ENCODE measurements at places on chromosomes 2 and 18.

DNA sequence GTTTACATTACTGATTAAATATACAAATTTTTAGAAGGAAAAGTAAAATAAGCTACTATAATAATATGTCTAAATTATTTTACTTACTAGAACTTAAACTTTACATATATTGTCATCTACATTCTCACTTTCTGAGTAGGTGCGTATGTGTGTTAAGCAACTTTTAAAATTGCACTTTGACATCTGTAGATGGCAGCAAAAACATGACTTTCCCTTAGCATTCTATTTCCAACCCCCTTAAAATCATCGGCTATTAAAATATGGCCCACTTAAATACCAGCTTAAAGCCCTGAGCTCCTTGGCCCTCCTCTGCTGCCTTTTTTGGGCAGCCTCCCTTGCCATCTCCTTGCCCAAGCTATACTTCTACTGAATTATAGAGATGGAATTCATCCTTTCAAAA is 78.0 kb downstream of the UPP2 start:
- no peak for DNase-seq

- DNase-seq = no peak
Measured at GRCh38 chr2:97907369-97908100, 88.2 kb downstream of the TMEM131 start.

GRCh38 chr2:88018909-88019308 is 2.6 kb upstream of the RNU2-63P start:
- no peak for DNase-seq

GRCh38 chr2:102080451-102081242 is 61.9 kb upstream of the IL1R1 start:
- no peak for DNase-seq

GRCh38 chr2:133718688-133719201 is 150.5 kb upstream of the NCKAP5 start:
- no peak for DNase-seq

DNA sequence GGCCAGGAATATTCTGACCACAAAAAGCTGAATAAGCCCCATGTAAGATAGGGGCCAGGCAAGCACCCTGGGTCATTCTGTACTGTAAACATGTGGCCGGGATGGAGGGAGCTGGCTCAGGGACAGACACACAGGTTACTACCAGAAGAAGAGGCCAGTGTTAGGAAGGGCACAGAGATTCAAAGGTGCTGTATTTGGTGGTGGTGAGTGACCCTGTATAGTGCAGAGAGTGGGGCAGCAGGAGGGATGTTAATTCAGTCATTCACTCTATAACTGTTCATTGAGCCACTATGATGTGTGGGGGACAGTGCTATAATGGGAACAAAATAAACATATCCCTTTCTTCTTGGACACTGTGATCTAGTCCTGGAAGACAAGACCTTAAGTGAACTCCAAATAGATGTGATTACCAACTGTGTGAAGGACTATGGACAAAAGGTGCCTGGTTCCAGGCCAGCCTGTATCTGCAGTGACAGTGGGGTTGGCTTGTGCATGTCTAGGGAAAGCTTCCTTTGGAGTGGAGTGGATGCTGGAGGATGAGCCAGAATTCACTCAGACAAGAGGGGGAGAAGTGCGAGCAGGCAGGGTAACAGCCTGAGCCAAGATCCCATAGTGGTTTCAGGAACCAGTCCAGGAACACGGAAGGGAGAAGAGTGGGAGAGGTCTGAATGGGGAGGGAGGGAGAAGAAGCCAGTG is 8.3 kb downstream of the MOCOS start:
- no peak for DNase-seq

DNA sequence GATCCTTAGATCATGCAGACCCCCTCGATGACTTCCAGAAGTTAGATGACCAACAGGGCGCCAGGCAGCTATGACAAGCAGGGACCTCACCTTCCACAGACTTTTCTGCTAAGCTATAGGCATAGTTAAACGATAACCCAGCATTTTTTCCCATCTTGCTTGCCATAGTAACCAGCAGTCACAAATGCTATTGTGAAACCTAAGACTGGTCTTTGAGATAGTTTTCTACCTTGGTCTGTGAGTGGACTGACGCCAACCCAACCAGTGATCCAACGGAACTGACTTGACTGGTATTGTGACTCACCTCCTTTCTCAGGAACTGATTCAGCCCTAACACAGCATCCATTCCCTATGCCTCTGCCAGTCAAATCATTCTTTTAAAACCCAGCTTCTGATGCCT is 361.2 kb downstream of the LRRTM4 start:
- DNase-seq = no peak

DNA sequence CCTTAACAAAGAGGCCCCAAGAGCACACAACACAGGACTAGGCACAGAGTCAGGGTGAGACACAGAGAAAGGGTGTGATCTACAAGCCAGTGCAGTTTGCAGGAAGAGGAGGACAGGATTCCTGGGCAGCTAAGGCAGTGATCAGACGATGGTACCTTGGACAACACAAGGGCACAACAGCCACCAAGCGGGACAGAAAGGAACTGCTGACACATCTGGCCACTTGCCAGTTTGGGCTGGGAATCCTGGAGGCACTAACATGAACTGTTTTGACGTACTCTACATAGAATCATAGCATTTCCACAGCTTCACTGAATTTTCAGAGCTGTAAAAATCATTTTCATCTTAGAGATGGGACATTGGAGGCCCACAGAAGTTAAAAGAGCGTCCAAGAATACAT is 221.5 kb upstream of the SLC35G4 start:
- no peak for DNase-seq

DNA sequence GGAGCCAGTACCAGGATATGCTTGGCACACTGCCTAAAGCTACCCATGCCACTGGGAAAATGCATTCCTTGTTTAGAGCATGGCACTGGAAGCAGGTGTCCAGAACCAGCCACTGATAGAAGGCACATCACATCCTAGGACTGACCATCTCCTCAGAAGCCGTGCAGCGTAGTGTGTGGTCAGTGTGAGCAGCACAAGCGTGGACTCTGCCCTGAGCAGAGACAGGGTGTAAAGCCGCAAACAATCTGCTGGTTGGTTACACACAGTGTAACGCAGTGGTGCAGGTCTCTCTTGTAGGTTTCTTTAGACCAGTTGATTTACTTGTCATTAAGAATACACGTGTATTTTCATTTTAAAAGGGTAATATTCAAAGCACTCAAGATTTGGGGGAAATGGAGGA is 377.8 kb upstream of the HS6ST1 start:
- DNase-seq = no peak

DNA sequence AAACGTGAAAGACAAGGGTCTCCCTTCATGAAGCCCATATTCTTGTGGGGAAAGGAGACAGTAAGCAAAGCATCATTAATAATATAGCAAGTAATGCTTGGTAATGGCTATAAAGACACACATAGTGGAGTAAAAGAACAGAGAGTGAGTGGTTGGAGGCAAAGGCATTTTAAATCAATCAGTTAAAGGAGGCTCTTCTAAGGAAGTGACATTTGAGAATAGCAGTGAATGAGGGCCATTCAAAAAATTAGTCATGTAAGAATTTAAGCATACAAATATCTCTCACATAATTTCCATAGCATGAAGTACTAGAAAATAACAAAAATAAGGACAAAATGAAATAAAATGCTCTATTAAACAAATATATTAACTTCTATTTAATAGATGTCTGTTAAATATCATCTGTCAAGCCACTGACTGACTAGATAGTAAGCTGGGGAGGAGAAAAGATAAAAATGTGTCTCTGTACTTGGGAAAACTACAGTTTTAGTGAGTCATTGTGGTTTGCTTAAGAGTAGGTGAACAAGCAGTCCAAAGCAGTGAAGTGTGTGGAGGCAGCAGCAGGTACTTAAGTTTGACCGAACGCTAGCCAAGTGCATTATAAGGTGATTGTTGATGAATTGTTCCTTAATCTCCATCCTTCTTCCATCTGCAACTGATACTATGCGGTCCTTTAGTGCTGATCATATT is 160.1 kb downstream of the PARD3B start:
- DNase-seq = no peak

DNA sequence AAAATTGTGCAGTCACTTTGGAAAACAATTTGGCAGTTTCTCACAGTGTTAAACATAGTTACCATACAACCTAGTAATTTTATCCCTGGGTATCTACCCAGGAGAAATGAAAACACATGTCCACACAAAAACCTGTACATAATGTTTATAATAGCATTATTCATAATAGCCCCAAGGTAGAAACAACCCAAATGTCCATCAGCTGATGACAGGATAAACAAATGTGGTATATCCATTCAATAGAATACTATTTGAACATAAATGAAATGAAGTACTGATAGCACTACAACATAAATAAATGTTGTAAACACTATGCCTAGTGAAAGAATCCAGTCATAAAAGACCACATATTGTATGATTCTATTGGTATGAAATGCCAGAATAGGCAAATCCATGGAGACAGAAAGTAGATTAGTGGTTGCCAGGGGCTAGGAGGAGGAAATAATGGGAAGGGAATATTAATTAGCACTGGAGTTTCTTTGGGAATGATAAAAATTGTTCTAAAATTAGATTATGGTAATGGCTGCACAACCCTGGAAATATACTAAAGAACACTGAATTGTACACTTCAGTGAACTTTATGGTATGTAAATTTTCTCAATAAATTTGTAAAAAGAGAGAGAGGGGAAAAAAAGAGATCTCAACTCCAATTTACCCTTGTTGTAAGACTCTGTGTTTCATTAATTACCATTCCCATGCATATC is 20.8 kb upstream of the VIT start:
- no peak for DNase-seq

DNA sequence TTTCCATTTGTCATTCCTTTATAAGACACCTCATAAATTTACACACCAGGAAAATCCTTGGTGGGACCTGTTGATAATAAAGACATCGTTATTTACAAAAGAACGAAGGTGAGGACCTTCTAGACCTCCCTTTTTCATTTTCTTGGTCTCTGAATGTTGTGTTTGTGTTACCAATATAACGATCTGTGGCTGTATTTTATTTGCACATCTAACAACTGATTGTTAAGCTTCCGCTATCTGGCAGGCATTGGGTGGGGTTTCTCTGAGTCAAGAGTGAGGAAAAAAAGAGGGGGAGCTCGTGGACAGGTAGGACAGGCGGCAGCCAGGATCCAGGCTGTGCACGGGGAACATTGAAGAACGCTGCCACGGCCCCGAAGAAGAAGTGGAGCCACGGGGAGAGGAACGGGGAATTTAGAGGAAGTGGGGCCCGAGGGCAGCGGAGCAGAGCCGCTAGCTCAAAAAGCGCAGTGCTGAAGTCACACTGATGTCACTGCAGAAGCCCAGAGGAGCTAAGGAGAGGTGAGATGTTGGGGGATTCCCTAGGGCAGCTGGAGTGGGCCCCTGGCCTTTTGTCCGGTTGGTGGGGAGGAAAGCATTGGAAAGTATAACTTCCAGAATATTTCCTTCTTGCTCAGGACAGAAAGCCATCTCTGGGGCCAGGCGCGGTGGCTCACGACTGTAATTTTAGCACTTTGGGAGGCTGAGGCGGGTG is 20.9 kb upstream of the DNMT3A start:
- peak; percentile 58 for DNase-seq

GRCh38 chr18:45879681-45880655 is 54.5 kb downstream of the SIGLEC15 start:
- peak; percentile 51 for DNase-seq

- DNase-seq = no peak
Measured at GRCh38 chr2:144470334-144470733, 49.6 kb downstream of the ZEB2 start.

GRCh38 chr2:74042606-74043005 is 57.9 kb downstream of the TET3 start:
- DNase-seq = no peak

DNA sequence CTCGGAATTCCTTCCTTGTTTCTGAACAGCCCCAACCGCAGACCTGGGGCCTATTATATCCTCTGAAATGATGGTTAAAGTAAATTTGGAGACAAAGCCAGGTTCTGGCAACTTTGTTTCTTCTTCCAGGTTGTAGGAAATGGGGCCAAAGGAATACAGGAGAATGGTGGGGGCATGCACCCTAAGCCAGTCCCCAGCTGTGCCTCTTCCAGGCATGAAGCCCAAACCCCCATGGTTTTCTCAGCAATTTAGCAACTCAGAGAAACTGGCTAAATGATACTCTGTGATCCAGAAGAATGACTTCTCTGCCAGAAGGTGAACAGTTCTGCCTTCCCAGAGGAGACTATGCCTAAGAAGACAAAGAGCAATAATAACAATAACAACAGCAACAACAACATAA is 635.0 kb upstream of the FANCL start:
- no peak for DNase-seq

- DNase-seq = no peak
Measured at GRCh38 chr2:69624131-69624530, 19.4 kb downstream of the AAK1 start.

- DNase-seq = no peak
Measured at GRCh38 chr18:2572892-2573291, 1.5 kb downstream of the NDC80 start.

- DNase-seq = no peak
Measured at GRCh38 chr2:185978634-185979407, 240.2 kb downstream of the FSIP2 start.

DNA sequence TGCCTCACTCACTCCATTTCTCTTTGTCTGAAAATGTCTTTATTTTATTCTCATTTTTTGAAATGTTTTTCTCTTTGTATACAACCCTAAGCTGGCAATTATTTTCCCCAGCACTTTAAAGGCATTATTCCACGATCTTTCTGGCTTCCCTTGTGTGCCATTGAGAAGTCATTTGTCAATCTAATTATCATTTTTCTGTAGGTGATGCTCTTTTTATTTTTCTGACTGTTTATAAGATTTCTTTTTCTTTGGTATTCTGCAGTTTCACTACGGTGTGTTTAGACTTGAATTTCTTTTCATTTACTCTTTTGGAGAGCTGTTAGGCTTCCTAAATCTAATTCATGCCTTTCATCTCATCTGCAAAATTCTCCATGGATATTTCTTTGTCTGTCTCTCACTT is 8.1 kb downstream of the SCYGR4 start:
- no peak for DNase-seq

DNA sequence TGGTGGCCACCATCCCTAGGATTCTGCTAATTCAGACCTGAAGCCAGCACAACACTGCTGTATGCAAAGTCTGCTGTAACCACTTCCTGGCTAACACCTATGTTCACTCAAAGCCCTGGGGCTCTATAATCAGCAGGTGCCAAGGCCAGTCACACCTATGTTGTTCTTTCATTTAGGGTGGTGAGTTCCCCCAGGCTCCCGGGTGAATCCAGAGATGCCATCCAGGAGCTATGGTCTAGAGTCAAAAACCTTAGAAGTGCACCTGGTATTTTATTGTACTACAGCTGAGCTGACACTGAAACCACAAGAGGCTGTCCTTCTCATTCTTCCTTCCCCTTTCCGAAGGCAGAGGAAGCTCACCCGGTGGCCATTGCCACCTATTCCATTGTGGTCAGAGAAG is 46.2 kb upstream of the CCDC141 start:
- no peak for DNase-seq

DNA sequence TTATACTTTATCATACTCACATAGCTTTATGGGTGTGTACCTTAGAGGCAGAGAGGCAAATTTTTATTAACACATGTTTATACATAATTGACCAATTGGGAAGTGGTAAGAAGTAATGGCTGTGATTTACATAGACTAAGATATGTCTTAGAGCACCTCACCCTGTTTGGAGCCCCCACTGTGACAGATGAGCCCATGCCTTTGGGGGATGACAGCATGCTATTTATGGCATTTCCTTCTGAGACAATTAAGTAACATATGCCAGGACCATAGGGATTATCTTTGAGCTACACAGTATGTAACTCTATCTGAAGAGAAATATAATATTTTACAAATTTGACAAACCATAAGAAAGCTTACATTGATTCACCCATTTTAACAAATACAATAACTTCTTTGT is 1655.3 kb upstream of the ACVR2A start:
- no peak for DNase-seq

- no peak for DNase-seq
Measured at GRCh38 chr2:181752301-181752700, 72.0 kb upstream of the NEUROD1 start.

GRCh38 chr18:71168557-71169145 is 879.8 kb downstream of the SOCS6 start:
- DNase-seq = no peak
